ENCODE measurements at places on chromosomes 2 and 18.
A peak's percentile ranks its signal among the peaks of the same experiment; 100 is the strongest.

- DNase-seq = no peak
Observed at GRCh38 chr2:138244501-138244925, 257.1 kb upstream of the SPOPL start.

DNA sequence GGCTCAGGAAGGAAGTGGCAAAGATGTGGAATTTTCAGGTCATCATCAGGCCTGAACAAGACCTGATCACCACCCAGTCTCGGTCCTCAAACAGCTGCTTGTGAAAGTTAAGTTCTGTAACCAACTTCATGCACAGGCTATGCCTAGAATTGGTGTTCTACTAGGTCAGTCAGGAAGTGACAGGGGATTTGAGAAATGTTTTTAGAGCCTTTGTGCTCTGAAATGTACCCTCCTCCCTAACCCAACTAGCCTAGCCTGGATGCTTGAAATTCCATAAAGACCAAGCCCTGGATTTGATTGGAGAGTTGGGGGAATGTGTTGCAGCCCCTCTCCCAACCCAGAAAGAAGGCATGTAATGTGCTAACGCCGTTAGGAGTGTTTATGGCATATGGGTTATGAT is 63.3 kb downstream of the TGOLN2 start:
- DNase-seq = no peak

GRCh38 chr2:225472161-225472560 is 72.7 kb downstream of the NYAP2 start:
- DNase-seq = no peak

GRCh38 chr2:100852999-100853908 is 33.3 kb downstream of the NPAS2 start:
- peak; percentile 66 for DNase-seq

- DNase-seq = no peak
Observed at GRCh38 chr18:62081248-62081647, 105.6 kb downstream of the PIGN start.

GRCh38 chr18:7982216-7982615 is 415.1 kb downstream of the PTPRM start:
- DNase-seq = no peak

GRCh38 chr18:70693246-70693645 is 404.4 kb downstream of the SOCS6 start:
- no peak for DNase-seq

- DNase-seq = no peak
Observed at GRCh38 chr2:191500884-191501560, 176.9 kb upstream of the NABP1 start.

- no peak for DNase-seq
Observed at GRCh38 chr2:226788881-226789490, 10.6 kb downstream of the IRS1 start.

DNA sequence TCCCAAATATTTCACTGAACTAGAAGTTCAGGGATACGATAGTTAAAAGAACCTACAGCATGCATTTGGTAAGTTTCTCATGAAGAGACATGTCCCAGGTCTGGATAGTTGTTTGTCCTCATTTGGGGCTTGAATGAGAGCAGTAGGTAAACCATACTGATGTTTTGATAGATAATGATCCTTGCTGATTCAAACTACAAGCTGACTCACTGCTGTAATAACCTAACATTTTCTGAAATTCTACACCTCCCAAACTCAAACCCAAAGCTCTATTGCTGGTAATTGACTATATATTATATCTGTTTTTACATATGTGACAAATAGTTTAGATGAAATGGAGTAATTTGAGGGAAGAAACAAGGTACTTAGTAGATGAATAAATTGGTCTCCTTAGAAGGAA is 154.1 kb upstream of the BOD1L2 start:
- DNase-seq = no peak

GRCh38 chr2:7660816-7661215 is 743.6 kb downstream of the RNF144A start:
- no peak for DNase-seq

- peak; percentile 10 for DNase-seq
Observed at GRCh38 chr18:13548966-13549879, 177.1 kb downstream of the FAM210A start.

- DNase-seq = no peak
Observed at GRCh38 chr2:24878341-24878740, 41.7 kb downstream of the ADCY3 start.

GRCh38 chr2:59206361-59206760 is 965.2 kb upstream of the FANCL start:
- no peak for DNase-seq

GRCh38 chr18:3269241-3269913 is 7.4 kb downstream of the MYL12B start:
- no peak for DNase-seq

- no peak for DNase-seq
Observed at GRCh38 chr18:3715231-3716080, 265.5 kb downstream of the TGIF1 start.

DNA sequence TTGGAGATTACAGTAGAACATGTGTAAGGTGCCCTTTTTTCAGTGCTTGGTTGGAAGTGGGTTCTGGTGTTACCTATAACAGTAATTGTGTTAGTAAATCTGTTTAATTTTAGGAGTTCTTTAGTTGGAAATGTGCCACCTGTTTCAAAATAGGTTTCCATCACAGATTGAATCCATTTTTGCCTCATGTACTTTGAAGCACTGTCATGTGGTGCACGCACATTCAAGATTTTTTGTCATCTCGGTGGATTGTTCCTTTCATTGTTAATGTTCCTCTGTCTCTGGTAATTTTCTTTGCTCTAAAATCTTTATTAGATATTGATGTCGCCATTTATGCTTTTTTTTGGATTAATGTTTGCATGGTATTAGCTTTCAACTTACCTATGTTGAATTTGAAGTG is 1.3 kb downstream of the ATP9B start:
- no peak for DNase-seq

GRCh38 chr2:124080281-124081153 is 55.4 kb downstream of the CNTNAP5 start:
- DNase-seq = no peak

DNA sequence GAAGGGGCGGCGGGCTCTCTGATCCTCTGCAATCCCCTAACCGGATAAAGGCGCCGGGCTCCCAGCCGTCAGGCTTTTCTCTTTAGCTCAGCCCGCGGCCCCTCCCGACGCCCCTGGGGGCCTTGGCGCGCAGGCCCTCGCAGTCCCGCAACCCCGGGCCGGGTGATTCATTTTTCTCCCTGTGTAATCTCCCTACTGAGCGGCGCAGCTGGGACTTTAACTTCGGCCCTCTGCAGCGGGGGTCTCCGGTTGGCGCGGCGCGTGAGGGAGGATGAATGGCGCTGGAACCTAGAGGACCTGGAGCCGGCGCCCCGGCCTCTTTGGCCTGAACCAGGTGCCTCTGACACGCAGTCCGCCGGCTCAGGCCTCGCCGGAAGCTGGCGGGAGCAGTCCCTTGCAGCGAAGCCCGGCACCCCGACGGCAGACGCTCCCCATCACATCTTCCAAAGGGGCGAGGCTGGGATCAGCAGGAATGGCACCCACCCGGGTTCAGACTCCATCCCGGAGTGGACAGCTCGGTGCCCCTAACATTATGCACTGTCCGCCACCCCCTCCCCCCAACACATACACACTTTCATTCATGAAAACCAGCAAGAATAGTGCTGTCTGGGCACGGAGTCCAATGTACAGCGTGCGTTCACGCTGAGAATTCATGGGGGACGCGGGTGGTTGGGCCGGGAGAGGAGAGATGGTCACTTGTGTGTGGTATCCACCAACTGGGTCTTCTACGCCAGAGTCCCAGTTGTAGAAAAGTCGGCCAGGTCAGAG is 1.2 kb downstream of the CNGA3 start:
- DNase-seq = no peak

GRCh38 chr2:2704428-2705090 is 373.5 kb upstream of the MYT1L start:
- peak; percentile 81 for DNase-seq

DNA sequence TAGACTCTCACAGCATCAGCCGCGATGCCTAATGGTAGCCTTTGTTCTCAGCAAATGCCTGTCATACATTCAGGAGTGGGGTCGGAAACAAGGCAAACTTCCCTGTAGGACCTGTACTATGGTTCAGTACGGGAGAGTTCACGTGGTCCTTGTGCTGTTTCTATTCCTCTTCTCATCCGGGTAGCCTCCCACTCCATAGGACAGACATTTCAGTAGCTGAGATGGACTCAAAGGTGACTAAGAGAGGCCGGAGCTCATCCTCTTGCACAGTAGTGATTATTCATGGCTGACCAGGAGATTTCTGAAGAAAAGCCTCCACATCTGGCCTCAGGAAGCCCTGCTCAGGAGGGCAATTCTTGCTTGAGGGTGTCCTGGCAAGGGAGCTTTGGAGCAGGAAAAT is 117.8 kb upstream of the SPRED2 start:
- DNase-seq = no peak

GRCh38 chr2:57452634-57453033 is 594.0 kb upstream of the VRK2 start:
- DNase-seq = no peak

GRCh38 chr2:201704536-201704935 is 6.1 kb upstream of the MPP4 start:
- no peak for DNase-seq

- no peak for DNase-seq
Observed at GRCh38 chr2:172333235-172333977, 94.0 kb upstream of the ITGA6 start.

DNA sequence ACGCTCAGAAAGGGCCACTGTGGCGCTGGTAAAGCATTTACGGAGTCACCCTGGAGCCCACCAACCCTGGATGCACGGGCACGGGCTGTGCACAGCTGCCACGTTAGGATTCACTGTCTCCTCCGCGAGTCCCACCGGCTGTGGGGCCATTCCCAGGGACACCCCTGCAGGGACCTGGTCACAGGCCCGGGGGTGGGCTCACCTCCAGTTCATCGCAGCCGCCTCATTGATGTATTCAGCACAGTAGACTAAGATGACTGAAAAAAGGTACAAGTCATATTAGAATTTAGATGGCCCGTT is 4.7 kb downstream of the TMEM18 start:
- no peak for DNase-seq

DNA sequence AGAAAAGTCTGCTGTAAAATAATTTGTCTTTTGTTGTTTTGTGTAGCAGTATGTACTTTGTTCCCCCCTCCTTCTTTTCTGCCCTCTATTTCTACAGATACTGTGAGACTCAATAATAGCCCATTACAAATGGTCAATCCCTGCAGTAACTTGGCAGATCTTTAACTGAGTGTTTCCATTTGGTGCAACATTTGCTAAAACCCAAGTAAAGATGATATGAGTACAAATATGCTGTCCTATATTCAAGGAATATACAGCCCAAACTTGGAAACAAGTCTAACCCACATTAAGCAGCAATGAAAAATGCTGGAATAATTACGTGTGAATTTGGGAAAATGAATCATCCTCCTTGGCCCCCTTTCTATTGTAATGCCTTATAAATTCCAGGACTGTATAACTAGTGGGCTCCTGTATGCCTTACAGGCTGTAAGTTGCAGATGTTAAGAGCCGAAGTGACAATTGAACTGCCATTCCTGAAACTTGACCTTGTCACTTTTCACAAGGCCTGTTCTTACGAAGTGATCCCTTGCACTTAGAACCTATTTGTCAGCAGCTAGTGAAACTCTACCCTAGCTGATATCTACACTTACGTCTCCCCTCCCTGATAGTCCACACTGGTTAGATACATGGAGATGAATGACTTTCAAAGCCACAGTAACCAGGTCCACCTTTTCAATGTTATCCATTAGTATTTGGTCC is 104.9 kb downstream of the IRS1 start:
- no peak for DNase-seq

DNA sequence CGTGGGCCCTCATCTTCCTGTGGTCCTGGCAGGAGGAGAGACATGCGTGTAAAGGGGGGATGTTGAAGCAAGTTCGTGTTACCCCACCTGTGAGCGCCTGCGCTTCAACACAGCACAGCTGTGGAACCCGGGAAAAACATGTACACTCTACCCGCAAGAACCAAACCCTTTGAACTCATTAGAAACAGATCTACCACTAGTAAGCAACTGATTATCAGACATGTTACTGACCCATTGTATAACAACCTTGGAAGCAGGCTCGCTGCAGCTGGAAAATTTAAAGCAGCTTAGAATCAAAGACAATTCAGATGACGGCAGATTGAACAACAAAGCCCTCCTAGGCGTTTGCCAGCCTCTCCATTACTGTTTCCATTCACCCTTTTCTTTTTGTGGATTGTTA is 771.7 kb upstream of the SALL3 start:
- no peak for DNase-seq

DNA sequence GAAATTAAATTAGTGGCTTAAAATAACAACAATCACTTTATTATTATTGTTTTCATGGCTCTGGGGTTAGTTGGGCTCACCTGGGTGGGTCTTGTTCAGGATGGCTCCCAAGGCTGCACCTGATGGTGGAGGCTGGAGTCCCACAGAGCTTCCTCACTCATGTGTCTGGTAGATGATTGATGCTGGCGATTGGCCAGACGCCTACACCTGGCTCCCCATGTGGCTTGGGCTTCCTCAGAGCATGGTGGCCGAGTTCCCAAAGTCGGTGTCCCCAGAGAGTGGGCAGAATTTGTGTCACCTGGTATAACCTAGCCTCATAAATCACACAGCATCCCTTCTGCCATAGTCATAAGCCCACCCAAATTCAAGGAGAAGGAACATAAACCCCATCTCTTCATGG is 18.2 kb downstream of the DBI start:
- no peak for DNase-seq

DNA sequence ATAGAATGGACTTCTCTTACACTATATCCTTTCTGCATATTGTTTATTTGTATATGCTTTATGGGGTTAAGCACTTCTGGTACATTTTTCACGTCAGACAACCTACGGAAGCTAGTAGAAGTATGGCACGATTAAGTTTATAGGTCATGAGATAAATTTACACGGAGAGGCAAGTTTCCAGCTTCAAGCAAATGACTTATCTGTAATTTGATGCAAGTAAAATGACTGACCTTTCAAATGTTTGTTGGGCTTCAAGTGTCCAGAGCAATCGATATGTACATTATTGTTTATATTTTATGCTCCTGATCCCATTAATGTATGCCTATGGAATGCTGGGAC is 97.5 kb upstream of the EFEMP1 start:
- DNase-seq = no peak

- no peak for DNase-seq
Observed at GRCh38 chr2:66447677-66448076, 12.8 kb downstream of the MEIS1 start.

DNA sequence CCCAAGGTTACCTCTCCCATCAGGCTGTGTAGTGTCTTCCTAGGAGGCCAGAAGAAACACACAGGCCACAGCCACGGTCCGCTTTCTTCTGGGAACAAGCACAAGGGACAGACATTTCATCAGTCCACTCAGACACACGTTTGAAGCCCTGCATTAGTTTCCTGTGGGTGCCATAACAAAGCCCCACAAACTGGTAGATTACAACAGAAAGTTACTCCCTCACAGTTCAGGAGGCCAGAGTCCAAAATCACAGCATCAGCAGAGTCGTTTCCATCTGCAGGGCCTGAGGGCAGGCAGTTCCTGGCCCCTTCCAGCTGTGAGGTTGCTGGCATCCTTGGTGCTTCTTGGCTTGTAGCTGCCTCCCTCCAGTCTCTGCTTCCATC is 8.8 kb upstream of the PRLH start:
- DNase-seq = no peak

DNA sequence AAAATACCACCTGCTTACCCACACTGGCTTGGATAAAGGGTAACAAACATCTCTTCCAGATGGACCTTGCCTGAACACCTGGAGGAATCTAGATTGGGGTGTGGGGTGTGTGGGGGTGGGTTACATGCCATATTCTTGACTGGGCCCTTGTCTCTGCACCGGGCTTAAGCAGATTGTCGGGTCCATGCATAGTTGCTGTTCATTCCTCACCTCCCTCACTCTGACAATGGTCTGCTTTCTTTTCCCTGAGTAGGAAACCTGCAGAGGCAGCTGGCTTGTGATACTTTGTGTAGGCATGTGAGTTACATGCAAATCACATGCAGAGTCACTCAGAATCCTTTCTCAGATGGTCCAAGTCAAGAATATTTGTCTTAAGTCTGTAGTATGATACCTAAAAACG is 112.8 kb upstream of the GLS start:
- no peak for DNase-seq
